ENCODE measurements at places on chromosomes 7 and 10.
A peak's percentile ranks its signal among the peaks of the same experiment; 100 is the strongest.

GRCh38 chr10:44516891-44517290 lies 132.0 kb upstream of the CXCL12 start:
- DNase-seq = no peak

DNA sequence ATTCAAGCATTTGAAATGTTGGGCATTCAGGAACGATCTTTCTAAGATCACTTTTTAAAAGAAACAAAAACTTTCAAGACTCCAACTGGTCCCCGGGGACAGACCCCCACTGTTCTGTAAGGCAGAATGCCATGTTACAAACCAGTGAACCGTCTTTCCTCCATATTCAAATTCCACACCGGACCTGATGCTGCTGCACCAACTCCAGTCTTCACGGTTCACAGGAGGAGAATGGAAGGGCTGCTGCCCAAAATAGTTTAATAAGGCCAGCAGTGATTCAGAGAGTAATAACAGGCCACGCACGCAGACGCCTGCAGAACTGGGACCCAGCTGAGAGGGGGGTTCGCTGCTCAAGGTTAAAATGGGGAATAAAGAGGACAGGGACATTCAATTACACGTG lies 47.2 kb downstream of the OSBPL3 start:
- no peak for DNase-seq

- DNase-seq = no peak
These were observed 42.5 kb downstream of the SYPL1 start for GRCh38 chr7:106069471-106070200.

- peak; percentile 61 for DNase-seq
These were observed 88.1 kb downstream of the HIP1 start for GRCh38 chr7:75650681-75651080.

DNA sequence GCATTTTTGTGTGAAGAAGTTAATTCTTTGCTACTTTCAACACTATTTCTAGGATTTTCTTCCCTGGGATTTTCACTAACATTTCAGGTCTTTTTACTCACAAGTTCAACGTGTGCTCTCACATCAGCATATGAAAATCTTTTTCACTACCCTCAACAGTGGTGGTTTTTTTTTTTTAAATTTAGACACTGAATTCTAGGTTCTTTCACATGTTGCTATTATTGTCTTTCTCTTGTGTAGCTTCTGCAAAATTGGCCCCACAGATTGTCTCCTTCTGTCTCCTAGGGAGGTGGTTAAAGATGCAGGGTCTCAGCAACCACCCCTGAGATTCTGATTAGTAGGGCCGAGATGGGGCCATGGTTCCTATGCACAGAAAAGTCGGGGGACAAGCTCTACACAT lies 165.0 kb upstream of the GPR26 start:
- DNase-seq = no peak

DNA sequence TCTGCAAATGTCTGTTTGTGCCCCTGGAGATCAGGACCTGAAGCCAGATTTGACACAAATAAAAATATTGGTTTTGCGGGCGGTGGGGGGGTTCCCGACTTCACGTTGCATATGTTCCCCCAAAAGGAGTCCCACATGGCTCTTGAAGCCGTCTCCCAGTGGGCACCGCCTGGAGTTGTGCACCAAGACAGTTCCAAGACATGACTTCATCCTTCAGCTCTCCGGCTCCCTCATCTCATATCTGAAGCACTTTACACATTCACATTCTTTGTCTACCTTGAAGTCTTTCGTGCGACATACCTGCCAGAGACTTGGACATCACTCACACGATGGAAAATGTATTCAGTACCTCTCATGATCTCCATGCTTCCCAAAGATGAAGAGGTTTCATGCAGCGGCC lies 362.8 kb upstream of the FOXK1 start:
- no peak for DNase-seq

- no peak for DNase-seq
These were observed 29.1 kb upstream of the SMARCD3 start for GRCh38 chr7:151277631-151278030.

DNA sequence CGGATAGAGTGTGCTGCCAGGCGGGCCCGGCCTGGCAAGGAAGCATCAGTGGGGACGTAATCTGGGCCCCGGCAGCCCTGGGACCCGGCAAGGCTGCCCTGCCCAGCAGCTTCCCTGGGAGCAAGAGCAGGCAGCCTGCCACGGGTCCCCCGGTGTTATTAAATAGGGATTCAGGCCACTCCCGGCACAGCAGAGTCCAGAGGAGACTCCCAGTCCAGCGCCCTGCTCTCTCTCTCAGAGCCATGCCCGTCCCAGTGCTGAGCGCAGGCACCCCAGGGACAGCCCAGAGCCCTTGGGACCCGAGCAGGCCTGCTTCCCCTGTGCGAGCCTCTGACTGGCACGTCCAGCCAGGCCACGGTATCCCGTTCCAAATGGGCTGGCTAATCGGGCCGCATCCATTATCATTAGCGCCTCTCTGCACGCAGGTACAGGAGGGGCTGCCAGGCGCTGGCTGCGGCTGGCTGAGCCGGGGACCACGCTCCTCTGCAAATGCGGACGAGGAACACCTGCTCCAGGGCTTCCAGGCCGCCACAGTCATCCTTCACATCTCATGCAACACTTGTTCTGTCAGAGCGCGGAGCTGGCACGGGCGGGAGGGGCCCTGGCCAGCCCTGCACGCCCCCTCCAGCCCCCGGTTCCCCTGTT lies 344.2 kb upstream of the MKI67 start:
- DNase-seq = no peak

- no peak for DNase-seq
These were observed 107.1 kb downstream of the RNF32 start for GRCh38 chr7:156747718-156748117.

DNA sequence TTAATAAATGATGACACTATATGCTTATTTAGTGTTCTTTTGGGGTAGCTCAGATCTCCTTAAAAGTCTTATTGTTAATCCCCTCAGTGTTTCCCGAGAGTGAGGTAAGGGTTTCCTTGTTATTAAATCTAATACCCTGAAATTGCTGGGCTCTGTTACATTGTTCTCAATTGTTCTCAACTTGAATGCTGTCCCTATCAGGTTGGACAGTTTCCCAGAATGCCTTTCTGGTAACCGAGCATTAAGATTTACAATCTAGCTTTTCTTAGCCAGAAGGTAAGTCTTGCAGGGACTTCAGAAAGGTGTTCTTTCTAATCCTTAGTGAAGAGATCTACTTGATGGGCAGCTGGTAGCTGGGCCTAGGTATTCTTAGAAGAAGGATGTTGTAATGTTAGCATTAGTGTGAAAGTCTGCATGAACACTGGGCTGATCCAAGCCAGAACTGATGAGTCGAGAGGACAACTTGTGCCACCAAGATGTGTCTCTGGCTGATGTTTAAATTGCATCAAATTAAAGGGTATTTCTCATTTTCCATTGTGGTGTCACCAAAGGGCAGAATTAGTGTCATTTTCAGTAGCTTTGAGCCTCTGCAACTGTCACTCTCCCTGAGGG lies 89.9 kb downstream of the SND1 start:
- no peak for DNase-seq

DNA sequence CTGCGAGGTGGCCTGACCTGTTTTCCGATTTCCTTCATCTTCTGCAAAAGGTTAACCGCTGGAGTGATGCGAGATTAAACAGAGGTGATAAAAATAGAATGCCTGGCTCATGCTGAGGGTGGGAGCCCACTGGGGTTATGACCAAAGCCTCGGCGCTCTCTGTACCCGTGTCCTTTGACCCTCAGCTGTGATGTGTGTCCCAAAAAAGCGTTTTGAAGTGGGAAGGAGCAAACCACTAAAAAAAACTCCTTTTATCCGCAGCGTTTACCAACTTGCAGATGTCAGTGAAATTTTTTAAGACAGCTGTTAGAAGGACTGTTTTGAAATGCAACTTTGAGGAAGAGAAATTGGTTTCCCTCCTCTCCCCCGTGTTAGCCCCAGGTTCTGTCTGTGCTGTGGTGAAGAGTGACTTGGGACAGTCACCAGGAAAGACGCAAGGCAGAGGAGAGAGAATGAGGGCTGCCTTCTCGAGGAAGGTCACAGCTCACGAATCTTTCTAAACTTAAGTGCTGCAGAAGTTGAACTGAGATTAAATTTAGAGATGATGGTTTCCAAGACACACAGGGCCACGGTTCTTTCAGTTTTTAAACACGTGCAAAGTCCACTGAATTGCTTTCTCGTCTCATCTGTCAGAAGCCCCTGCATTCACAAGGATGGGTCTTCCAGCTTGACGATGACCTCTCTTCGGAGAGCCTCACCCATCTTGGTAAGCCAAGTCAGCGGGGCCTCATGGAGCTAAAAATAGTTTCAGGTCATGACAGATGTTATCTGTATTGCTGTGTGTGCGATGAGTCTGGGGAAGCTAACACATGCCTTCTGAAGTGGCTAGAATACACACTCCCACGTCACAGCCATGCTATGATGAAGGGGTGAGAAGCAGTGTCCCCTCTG lies 27.6 kb downstream of the AMZ1 start:
- DNase-seq = no peak

DNA sequence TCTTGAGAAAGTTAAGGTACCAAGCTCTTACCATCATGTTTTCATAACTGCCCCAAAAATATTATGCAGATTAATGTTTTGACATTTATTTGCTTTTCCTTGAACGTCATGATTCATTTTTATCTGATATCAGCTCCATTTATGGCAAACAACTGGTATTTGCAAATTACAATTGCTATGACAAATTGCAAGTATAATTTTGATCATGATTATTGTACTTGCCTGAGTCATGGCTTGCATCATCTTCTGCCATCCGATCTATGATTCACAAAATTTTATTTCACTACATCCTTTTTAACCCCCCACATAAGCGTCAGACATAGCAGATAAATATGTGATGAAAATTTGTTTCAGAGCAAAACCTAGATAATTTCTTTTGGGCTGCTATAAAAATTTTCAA lies 155.0 kb downstream of the STK31 start:
- no peak for DNase-seq

DNA sequence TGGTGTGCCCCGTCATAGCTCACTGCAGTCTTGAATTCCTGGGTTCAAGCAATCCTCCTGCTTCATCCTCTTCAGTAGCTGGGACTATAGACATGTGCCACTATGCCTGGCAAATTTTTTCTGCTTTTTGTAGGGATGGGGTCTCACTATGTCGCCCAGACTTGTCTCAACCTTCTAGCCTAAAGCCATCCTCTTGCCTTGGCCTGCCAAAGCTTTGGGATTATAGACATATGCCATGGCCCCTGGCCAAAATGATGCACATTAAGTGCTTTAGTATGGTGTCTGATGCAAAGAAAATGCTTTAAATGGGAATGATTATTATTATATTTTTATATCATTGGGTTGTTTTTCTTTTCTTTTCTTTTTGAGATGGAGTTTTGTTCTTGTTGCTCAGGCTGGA lies 33.2 kb upstream of the VCL start:
- DNase-seq = no peak

DNA sequence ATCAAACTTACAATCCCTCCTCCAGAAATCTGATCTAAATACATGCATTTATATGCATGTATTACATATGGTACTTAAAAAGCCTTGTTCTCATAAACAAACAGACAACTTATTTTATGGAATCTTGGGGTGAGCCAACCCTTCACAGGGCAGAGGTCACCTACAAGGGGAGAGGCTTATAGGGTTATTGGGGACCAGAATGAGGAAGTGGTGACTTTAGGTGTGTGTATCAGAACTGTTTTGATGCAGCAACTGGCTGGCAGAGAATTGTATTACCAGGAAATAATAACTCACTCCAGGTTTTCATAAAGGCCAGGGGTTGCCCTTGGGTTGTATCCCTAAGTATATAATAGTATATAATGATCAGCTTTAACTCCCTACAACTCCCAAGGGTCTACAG lies 91.1 kb downstream of the SVIL start:
- DNase-seq = no peak

GRCh38 chr7:128081808-128082207 lies 50.6 kb upstream of the LRRC4 start:
- DNase-seq = no peak

- peak; percentile 38 for DNase-seq
These were observed at the start of gene ZNF316 for GRCh38 chr7:6636741-6637543. Gene ZNF316, plus strand, starts transcription at chr7:6637318. Its CDS starts 5,092 bp downstream, at chr7:6642410.

GRCh38 chr7:46651561-46652088 lies 730.6 kb upstream of the IGFBP3 start:
- no peak for DNase-seq

DNA sequence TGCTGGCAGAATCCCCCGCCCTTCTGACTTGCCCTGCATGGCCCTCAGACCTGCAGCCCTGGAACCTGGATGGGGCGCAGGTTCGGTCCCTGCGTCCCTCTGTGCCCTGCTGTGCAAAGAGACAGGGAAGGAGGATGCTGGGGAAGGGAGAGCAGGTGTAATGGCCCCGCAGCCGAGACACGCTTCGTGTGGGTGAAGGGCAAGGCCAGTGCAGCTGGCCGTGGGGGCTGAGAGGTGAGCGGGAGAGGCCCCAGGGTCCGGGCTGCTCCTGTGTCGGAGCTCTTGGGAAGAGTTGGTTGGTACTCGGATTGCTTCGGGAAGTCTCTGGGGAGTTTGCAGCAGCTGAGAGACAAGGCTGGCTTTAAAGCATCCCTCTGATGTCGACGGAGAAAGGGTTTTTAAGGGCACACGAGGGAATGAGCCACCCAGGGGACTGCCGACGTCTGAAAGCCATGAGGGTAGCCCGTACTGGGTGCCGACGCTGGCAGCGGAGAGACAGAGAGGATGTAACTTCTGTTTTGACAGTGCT lies 6.5 kb downstream of the ELFN1 start:
- DNase-seq = no peak

- no peak for DNase-seq
These were observed 27.4 kb downstream of the PILRA start for GRCh38 chr7:100400656-100401055.

DNA sequence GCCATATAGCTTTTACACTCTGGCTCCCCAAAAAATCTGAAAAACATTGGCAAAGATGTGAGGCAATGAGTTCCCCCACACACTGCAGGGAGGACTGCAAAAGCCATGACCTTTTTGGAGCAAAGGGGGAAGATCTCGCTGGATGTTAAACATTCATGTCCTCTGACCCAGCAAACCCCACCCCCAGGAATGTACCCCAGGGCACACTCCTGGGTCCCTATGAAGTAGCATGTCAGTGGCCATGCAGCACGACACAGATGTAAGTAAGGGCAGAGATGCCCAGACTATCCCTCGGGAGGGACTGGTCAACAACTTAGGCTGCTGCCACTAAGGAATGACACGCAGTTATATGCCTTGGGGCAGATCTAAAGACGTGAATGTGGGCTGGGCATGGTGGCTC lies 100.6 kb downstream of the DLG5 start:
- no peak for DNase-seq

GRCh38 chr7:6271060-6271658 lies 1.3 kb downstream of the CYTH3 start:
- DNase-seq = peak; percentile 67

- DNase-seq = no peak
These were observed 14.5 kb upstream of the DNAAF5 start for GRCh38 chr7:711922-712380.

- DNase-seq = no peak
These were observed 366.9 kb downstream of the DNAJB6 start for GRCh38 chr7:157703534-157704195.
